HT1080 (cell line): ENCODE measurements at places on chromosomes 5 and 9. TPM values are rescaled to one million over a fixed set of nuclear protein-coding genes. Genes with fewer than 3 reads are reported as not detected.

Gene MSMP
- not detected in 2 replicates for total RNA-seq

Gene EXD3
- 3.5 and 4.7 TPM in 2 replicates for total RNA-seq

Gene DPYSL3
- total RNA-seq = 50.1 and 54.4 TPM in 2 replicates

GRCh38 chr5:20360263-20360662, 372.3 kb upstream of the CDH18 start:
- no peak for DNase-seq

DNA sequence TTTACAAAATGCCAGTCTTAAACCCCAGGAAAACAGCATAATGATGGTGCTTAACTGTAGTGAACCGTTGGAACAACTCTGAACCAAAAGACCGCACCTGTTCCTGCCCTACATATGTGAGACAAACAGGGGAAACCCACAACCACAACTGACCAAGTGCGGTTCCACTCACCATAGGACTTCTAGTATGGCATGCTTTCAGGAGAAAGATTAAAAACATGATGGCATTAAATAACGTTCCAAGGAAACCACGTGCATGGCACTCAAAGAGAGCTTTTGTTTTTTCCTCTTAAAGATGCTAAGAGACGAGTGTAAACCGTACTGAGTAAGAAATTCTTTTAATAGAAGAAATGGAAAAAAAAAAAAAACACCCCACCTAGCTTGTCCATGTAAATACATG, 119.8 kb downstream of the SSBP2 start:
- no peak for DNase-seq

DNA sequence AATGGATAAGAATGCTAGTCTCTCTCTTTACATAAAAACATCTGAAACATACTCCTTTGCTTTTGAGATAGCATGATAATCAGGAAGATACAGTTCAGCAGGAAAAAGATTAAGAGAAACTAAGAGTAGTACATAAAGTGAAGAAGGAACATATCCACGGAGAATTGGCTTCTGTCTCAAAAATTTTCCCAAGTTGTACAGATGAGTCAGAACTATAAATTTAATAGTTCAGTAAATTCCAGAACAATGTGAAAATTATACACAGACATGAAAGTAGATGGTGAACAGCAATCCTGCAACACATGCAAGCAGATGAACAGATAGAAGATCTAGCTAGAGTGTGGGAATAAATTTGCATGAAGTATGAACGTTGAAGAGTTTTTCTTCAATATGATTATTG, 691.4 kb upstream of the RIOK2 start:
- DNase-seq = no peak

- DNase-seq = no peak
Observed at GRCh38 chr9:88344013-88344412, 44.2 kb upstream of the SPIN1 start.

- DNase-seq = no peak
Observed at GRCh38 chr9:86201474-86202337, 57.8 kb downstream of the C9orf153 start.

DNA sequence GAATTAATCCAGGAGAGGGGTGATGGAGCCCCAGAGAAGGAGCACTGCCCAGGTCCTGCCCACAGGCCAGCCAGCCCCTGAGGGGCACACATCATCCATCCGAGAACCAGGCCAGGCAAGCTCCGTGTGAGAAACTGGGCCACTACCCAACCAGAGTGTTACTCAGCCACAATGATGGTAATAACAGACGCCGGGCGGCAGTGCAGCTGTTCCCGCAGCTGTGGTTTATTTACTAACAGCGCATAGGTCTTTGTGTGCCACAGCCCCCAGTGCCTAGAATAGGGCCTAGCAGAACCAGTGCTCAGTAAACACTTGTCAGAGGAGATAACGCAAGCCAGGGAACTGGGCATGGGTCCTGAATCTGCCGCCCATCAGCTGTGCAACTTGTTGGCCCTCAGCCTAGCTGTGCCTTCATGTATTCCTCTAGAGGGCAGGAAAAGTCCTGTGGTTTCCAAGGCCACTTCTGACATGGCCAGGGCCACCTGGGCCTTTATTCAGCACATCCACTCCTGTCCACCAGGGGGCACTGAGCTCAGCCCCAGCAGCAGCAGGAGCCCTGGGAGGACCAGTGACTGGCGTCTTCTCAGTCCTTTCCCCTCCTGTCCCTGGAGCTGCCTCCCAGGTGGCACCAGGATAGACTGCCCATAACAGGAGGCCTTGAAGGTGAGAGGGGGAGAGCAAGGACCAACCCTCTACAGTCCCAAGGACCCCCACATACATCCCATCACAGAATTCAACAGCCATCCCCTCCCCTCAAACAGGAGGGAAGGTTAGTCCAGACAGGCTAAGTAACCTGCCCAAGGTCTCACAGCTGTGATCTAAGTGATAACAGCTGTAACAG, 2.1 kb downstream of the MXD3 start:
- peak; percentile 88 for DNase-seq

DNA sequence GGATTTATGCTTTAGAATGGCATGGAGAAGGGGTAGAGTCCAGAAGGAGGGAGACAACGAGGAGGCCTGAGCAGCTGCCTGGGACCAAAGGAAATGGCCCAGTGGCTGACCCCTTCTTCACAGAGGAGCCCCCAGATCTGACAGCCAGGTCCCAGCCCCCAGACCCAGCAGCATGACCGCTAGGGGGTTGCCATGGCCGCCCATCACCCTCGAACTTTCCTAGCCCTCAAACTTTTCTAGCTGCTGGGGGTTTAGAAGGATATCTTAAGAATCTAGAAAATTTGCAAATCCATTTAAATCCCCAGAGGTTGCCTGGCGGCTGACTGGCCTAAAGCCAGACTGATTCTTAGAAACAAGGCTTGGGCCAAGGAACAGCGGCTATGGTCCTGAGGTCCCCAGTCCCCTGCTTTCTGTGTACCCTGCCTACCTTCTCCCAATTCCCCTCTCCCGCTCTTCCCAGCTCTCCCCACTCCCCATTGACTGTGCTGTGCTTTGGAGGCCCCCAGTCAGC, 972 bp downstream of the PDGFRB start:
- no peak for DNase-seq
